ENCODE measurements at places on chromosomes 1 and 21.

- no peak for DNase-seq
Observed at GRCh38 chr1:115129071-115129640, 39.9 kb upstream of the TSPAN2 start.

- no peak for DNase-seq
Observed at GRCh38 chr1:13584876-13585611, 1.4 kb downstream of the PDPN start.

GRCh38 chr21:35517865-35518264 is 468.8 kb upstream of the RUNX1 start:
- DNase-seq = no peak

DNA sequence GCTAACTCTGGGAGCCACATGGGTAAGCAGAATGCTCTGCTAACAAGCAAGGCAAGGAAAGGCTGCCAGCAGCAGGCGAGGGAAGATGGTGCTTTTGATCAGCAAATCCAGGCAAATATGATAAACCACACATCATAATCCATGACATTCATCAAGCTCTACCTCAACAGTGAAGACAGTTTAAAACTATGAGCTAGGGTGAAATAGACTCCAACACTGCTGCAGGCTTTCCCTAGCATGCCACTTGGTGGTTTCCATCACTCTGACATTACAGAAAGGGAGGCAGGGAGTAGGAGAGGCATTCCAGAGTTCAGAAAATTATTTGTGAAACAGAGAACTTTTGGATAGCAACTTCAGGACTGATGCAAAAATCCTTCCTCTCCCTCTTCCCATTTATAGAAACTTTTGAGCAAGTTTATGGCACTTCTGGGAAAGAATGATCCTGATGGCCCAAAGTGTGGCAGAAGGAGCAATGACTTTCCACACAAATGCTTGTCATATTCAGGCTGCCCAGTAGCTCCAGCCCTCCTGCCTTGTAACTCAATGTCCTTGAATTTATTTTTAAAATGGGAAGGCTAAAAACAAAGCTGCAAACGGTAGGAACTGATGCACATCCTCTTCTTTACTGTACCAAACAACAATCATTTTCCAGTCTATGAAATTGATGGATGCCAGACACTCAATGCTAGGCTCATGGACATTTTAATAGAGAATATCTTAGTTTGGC is 70.8 kb downstream of the SMYD2 start:
- no peak for DNase-seq

- no peak for DNase-seq
Observed at GRCh38 chr1:212205843-212206242, 79.4 kb upstream of the PPP2R5A start.

GRCh38 chr1:182884872-182885271 is 45.7 kb downstream of the DHX9 start:
- no peak for DNase-seq

DNA sequence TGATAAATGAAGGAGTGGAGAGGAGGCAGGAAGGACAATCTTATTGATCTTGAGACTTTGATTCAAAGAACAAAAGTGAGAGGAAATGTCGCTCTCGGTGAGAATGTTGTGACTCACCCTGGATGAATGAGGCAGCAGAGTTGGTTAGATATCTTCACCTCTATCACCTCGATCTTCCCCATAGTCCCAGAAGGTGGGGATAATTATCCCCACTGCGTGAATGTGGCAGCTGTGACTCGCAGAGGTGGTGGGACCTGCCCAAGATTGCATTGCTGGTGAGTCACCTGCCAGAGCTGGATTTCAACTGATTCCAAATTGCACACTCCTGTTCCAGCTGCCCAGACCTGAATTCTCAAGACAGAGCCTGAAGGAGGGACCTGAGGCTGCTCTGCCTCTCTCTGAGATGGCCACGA is 105.0 kb downstream of the MATN1 start:
- DNase-seq = no peak

- DNase-seq = no peak
Observed at GRCh38 chr1:230332061-230332460, 94.1 kb downstream of the PGBD5 start.

DNA sequence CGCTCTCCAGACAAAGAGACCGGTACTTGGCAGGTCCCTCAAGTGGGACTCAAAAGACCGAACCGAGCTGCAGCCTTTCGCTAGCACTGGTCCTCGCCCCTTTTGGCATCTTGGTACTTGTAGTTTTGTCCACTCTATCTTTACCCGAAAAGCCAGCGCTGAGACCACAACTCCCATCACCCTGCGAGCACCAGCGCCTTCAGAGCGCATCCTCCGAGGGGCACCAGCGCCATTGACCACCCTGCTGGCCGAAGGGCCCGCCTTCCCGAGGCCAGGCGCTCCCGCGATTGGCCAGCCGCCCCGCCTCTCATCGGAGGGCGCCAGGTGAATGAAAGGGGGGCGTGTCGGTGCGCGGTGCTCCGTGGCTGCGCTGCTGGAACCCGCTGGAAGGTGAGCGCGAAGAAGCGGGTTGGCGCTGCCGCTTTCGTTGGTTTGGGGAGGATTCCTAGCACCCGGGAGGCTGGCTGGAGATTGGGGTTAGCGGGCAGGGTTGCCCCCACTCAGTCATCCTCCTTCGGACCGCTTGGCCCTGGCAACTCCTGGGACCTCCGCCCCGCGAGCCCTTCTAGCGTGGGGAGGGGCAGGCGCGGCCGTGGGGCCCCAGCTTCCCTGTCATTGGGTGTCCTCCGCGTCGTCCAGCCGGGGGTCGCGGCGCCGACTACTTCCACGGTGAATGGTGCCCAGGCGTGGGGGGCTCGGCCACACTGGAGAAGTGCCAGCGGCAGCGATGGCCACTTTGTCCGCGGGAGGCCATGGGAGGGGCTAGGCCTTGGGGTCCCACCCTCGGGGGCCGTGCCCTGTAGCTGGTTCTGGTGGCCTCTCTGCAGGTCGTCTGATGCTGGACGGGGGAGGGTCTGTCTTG is at the start of gene ZBTB8B:
TSS of gene ZBTB8B (plus strand) at position 357 of the 862 bp plus-strand sequence. CDS start 5,553 bp downstream, outside the sequence.
- DNase-seq = peak; percentile 98

- peak; percentile 62 for DNase-seq
Observed at GRCh38 chr1:174998569-174999215, 1.1 kb upstream of the CACYBP start.

DNA sequence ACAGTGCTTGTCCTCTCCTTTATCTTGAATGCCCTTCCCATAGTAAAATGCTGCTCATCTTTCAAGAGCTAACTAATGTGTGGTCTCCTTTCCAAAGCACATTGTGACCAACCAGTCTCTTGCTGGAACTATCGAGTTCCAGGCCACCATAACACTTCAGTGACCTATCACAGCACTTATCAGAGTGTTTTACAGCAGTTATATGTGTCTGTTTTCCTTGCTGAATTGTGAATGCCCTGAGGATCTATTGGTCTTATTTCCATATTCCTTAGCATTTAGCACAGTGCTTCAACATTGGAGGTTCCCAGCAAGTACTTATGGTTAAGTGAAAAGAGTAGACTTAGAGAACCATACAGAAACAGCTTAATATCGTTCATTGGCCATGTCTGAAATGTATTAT is 264.3 kb downstream of the DYRK1A start:
- no peak for DNase-seq

GRCh38 chr1:104259481-104259880 is 509.8 kb downstream of the AMY1C start:
- DNase-seq = no peak

Data from NCI-H187 treated with DMSO at 0.1 percent for 48 hours (cell line).